ENCODE measurements at places on chromosomes 1 and 21. TPM values are rescaled to one million over a fixed set of nuclear protein-coding genes. Genes with fewer than 3 reads are reported as not detected.

Gene CLCN6
- 5.5 TPM for total RNA-seq

Gene BLACAT1
- total RNA-seq, result not detected

Gene NIBAN1
- 0.79 TPM for total RNA-seq

Gene HP1BP3
- 105 TPM for total RNA-seq

Gene GPR3
- 1.6 TPM for total RNA-seq

Gene CD1E
- not detected for total RNA-seq

Gene PGLYRP4
- not detected for total RNA-seq

Gene HAPLN2
- not detected for total RNA-seq

Gene IVL
- not detected for total RNA-seq

Gene EPHB2
- 30.9 TPM for total RNA-seq

Gene ANGPTL1
- not detected for total RNA-seq

Gene SPATA17
- 2.1 TPM for total RNA-seq

Gene HUNK
- total RNA-seq, result 1.4 TPM

Gene NTRK1
- total RNA-seq, result 0.15 TPM

Gene SELE
- total RNA-seq, result not detected

Gene RNU1-3
- total RNA-seq, result 4.3 TPM

Gene CYP4A22
- total RNA-seq, result not detected

Gene MXRA8
- total RNA-seq, result 0.36 TPM

Gene SPRR2E
- not detected for total RNA-seq

Gene INKA2
- 2.1 TPM for total RNA-seq

Gene TACSTD2
- not detected for total RNA-seq

Gene LCE3E
- total RNA-seq, result 0.12 TPM

Gene C1orf21
- 9.9 TPM for total RNA-seq

Gene ZCCHC17
- 23.2 TPM for total RNA-seq

Gene CZIB
- total RNA-seq, result 31.0 TPM

Gene GJC2
- total RNA-seq, result 0.52 TPM

Gene PPOX
- total RNA-seq, result 15.7 TPM

Gene FAM72D
- 4.5 TPM for total RNA-seq

Gene RSPH1
- 0.66 TPM for total RNA-seq

Gene WNT3A
- 0.05 TPM for total RNA-seq

Gene OR2L2
- total RNA-seq, result not detected

Gene TMEM63A
- total RNA-seq, result 5.8 TPM

Gene RNASEL
- total RNA-seq, result 2.0 TPM

Gene ARHGAP30
- total RNA-seq, result 0.09 TPM

Gene EDN2
- 46.3 TPM for total RNA-seq

Gene GSTM5
- not detected for total RNA-seq

Data from A549 treated with AZD2906 at 1 μM for 4 hours (cell line).